ENCODE measurements at places on chromosomes 12 and 14.

DNA sequence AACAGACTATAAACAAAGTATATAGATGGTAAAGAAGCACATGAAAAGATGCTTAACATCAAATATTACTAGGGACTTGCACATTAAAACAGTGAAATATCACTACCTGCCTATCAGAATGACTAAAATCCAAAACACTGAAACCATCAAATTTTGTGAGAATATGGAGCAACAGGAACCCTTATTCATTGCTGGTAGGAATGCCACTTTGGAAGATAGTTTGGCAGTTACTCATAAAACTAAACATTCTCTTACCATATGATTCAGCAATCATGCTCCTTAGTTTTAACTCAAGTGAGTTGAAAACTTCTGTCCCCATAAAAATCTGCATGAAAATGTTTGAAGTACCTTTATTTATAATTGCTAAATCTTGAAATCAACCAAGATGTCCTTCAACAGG lies 297.6 kb downstream of the DAD1 start:
- no peak for DNase-seq

GRCh38 chr12:29455087-29455486 lies 42.4 kb downstream of the OVCH1 start:
- no peak for DNase-seq

- DNase-seq: no peak
These were observed 165.2 kb upstream of the OTX2 start for GRCh38 chr14:56975521-56975920.

GRCh38 chr14:61234215-61234916 lies 46.8 kb downstream of the TMEM30B start:
- DNase-seq: no peak

GRCh38 chr12:10304161-10304574 lies 3.5 kb upstream of the KLRD1 start:
- DNase-seq: no peak

DNA sequence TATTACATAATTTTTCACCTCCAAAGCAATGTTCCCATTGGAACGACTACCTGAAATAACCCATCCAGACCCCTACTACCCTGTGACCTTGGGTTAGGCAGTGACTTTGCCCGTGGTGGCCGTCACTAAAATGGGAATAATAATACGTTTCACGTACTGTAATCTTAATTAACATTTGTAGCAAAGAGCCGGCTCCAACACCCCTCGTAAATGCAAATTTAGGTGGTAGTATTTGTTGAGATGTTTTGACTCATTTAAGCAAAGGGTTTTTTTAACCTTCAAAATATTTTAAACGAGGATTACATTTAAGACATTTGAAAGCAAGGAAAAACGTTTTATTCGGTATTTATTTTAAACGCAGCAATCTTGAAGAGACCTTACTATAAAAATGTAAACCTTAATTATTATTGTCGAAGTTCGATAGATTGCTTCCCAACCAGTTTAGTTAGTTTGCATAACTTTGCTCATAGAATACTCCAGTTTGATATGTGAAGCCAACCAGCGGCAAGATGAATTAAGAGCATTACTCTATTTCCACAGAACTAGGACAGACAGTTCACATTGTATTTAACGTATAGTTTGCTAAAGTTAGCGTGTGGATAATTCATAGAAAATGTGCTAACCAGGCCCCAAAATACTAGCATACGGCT lies 1.4 kb upstream of the ARID2 start:
- DNase-seq: no peak

DNA sequence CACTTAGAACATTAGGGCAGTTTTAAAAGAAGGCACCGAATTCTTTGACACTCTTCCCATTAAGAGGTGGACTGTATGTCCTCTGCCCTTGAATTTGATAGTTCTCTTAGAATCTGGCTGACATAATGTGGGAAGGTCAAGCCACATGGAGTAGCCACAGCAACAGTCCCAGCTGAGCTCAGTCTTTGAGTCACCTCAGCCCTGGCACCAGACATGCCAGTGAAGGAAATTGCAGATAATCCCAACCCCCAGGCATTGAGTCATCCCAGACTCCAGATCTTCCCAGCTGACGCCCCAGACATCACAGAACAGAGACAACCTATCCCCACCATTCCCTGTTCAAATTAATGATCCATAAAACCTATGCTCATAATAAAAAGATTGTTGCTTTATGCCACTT lies 83.4 kb downstream of the GTF2A1 start:
- no peak for DNase-seq

DNA sequence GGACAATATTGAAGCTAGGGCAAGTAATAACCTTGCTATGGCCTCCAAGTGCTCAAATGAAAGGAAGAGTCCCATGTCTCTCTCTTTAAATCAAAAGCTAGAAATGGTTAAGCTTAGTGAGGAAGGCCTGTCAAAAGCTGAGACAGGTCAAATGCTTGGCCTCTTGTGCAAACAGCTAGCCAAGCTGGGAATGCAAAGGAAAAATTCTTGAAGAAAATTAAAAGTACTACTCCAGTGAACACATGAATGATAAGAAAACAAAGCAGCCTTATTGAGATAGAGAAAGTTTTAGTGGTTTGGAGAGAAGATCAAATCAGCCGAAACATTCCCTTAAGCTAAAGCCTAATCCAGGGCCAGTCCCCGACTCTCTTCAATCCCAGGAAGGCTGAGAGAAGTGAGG lies 84.1 kb upstream of the PLEKHA5 start:
- DNase-seq: no peak
